Nephron progenitor cell (in vitro differentiated cells): ENCODE measurements at places on chromosomes 12 and 14.

GRCh38 chr14:50403419-50403818, 6.7 kb upstream of the CDKL1 start:
- no peak for DNase-seq

DNA sequence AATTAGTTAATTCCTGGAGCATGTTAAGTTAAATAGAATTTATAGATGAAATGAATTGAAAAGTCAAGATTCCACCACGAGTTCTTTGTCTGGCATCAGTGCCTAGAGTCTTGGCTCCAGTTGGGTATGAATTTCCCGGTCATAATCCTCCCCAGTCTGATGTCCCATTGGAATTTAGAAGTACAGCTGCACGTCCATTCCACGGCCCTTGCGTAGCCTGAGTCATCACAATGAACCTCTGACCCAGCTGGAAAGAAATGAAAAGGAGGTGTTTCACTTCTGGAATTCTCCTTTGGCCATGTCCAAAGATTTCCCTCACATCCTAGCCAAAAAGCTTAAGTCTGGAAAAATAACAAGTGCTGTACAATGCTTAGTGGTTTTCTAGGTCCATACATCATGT, 122.7 kb downstream of the KICS2 start:
- no peak for DNase-seq

GRCh38 chr14:62914025-62914424, 131.2 kb downstream of the KCNH5 start:
- DNase-seq: no peak

DNA sequence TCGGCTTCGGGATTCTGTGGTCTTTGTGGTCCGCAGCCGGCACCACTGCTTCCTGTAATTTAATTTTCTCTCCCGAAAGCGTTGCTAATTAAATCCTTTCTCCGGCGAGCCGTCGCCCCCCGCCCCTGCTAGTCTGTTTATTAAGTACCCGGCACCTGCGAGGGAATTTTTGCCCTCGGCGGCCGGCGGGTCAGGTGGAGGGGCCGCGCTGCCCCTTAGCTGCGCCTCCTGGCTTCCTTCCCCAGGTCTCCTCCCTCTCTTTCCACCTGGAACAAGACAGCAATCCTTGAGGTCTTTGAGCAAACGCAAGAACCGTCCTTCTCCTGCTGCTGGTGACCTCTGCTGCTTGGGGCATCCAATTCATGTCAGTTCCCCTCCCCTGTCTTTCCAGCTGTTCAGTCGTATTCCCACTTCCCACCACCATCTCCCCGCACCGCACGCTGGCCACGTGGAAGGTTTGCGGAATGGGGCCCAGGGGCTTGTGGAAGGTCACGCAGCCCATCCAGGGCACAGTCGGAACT, 16.2 kb downstream of the ZDHHC22 start:
- DNase-seq: no peak

DNA sequence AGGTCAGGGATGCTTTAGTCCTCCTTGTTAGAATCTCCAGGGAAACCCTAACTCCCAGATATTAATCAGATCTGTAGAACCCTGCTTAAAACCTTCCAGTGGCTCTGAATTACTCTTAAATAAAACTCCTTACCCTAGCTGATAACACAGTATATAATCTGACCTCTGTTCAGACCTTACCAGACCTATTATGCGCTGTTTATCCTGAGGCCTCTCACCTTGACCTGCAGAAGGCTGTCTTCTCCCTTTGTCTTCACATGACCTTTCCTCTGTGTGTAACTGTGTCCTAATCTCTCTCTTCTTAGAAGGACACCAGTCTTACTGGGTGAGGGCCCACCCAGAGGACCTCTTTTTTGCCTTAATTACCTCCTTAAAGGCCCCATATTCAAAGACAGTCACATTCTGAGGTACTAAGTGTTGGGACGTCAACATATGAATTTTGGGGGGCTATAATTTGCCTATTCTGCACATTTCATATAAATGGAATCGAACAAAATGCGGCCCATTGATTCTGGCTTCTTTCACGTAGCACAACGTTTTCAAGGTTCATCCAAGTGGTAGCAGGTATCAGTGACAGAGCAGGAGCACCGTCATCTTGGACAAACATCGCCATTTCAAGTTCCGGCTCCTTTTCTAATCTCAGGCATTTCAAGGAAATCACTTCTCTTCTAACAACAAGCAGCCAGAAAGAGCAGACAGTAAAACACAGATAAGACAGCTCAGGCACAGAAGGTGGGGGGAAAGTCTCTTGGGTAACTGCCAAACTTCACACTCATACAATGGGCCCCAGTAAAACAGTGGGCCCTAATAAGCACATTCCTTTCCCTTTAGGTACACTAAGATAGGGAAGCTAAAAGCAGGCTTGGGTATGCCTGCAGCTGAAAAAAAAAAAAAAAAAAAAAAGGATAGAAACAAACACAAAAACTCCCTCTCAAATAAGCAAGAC, 200.2 kb upstream of the NUDT4 start:
- no peak for DNase-seq

DNA sequence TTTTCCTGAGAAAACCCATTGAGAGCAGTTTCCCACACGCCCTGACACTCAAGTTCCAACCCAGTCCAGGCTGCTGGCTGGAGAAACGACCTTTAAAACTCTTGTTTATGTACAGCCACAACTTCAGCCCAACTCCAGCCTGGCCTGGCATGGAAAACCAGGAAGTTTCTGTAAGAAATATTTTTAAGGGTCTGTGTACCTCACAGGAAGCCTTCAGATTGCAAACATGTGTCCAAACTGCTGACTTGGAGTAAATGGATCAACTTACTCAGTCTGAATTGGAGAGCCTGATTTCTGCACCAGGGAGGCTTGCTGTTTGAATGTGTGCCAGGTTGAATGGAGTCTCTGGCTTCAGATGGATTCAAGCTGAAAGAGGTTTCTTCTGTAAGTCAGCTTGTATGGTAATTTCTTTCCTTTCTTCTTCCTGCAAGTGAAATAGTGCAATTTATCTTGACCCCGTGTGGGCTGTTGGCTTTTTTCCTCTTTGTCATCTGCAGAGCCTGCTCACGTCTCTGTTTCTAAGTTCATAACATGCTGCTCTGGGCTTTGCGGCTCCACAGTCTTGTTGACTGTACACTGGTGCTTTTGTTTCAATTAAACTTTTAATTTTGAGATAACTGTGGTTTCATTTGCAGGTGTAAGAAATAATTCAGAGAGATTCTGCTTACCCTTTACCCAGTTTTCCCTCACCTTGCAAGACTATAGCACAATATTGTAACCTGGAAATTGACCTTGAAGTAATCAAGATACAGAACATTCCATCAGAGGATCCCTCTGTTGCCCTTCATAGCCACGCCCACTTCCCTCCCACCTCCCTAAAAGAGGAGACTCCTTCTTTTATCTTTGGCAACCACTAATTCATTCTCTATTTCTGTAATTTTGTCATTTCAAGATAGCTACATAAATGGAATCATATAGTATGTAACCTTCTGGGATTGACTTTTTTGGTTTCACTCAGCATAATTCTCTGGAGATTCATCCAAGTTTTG, 109.7 kb upstream of the PRMT8 start:
- no peak for DNase-seq

DNA sequence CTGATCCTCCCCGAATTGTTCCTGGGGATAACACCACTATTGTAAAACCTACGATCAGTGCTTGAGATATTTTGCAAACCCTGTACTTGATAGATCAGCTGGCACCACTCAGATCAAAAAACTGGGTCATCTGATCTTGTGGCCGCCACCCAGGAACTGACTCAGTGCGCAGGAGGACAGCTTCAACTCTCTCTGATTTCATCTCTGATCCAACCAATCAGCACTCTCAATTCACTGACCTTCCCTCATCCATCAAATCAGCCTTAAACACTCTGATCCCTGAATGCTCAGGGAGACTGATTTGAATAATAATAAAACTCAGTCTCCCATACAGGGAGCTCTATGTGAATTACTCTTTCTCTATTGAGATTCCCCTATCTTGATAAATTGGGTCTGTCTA, 4.2 kb upstream of the XPOT start:
- no peak for DNase-seq

GRCh38 chr14:88668448-88669116, 105.7 kb downstream of the ZC3H14 start:
- no peak for DNase-seq

DNA sequence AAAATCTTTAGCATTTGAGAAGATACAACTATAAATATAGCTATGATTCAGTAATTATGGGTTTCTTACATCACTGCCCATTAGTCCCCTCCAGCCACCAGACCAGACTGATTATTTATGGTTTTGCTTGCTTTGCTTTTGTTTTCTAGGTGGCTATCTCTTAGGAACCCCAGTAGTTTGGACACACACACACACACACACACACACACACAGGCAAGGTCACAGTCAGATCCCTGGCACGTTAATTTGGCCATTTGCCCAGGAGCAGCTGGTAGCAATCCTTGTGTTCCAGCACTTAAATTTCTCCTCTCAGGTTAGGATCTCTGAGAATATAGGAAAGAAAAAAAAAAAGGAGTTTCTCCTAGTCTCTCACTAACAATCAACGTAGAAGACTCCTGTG, 90.2 kb upstream of the RESF1 start:
- no peak for DNase-seq

DNA sequence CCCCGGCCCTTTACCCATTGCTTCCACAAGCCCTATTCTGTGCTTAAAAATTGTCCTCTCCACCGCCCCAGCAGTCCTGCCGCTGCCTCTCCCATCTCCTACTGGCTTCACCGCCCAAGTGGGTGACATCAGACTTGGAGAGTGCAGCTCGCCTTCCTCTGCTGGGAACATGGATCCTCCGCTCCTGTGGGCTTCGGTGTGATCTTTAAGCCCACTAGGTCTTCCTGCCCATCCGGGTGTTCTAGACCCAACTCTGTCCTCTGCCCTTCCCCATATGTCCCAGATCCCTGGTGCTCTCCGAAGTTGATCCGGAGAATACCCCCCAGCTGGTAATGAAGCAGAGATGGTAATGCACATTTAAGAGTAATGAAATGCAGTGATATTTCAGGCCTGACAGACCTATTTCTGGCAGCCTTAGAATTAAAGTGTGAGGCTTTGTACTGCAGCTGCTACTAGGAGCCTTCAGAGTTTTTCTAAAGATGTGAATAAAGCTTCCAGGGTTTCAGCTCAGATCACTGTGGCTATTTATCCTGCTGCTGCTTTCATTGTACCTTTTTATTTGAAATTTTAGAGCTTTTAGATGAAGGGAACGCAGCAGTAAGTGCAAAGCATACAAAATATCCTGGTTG, 22.9 kb upstream of the CTDSP2 start:
- DNase-seq: no peak

- DNase-seq: no peak
Observed at GRCh38 chr12:62251609-62251958, 8.6 kb upstream of the USP15 start.

- DNase-seq: no peak
Observed at GRCh38 chr14:65096323-65097089, 5.8 kb downstream of the MAX start.

- no peak for DNase-seq
Observed at GRCh38 chr12:66405395-66405794, 103.1 kb downstream of the HELB start.

GRCh38 chr12:6213969-6214368, 13.8 kb downstream of the CD9 start:
- no peak for DNase-seq

DNA sequence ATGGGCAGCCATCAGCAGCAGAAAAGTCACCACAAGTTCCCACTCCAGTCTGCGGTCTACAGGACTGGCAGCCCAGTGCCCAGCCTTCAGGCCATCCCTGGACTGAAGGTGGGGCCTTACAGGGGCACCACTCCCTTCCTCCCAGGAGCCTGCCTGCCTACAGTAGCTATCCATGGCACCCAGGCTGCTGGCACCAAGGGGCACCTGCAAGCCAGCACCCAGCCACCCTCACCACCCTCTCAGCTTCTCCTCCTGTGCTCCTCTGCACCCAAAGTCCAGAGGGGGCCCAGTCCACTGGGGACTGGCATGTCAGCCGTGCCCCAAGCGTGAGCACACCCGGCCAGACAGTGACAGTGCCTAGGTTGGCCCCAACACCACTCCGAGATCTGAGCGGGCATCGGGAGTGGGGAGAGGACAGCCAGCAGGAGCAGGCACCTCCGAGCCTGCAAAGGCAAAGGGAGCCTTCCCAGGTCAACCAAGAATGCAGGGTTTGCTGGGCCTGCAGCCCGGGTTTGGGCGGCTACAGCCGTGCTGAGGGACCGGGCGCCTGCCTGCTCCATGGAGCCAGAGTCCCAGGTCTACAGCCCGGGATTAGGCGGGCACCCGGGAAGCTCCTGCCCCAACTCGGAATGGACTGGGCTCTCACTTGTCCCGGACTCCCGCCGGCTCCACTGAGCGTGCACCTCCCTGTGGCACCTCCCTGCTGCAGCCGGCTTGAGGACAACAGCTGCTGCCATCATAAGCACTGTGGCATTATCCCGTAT, 8.1 kb upstream of the OR6C65 start:
- DNase-seq: no peak

GRCh38 chr12:76003355-76003638, 28.3 kb downstream of the PHLDA1 start:
- no peak for DNase-seq

GRCh38 chr12:52314511-52314910, 6.7 kb downstream of the KRT83 start:
- DNase-seq: no peak

GRCh38 chr12:53044052-53044581, 5.7 kb upstream of the TNS2 start:
- no peak for DNase-seq

GRCh38 chr12:29343022-29343799, 37.8 kb downstream of the ERGIC2 start:
- DNase-seq: no peak

GRCh38 chr12:1108276-1108675, 117.3 kb downstream of the ERC1 start:
- DNase-seq: no peak

DNA sequence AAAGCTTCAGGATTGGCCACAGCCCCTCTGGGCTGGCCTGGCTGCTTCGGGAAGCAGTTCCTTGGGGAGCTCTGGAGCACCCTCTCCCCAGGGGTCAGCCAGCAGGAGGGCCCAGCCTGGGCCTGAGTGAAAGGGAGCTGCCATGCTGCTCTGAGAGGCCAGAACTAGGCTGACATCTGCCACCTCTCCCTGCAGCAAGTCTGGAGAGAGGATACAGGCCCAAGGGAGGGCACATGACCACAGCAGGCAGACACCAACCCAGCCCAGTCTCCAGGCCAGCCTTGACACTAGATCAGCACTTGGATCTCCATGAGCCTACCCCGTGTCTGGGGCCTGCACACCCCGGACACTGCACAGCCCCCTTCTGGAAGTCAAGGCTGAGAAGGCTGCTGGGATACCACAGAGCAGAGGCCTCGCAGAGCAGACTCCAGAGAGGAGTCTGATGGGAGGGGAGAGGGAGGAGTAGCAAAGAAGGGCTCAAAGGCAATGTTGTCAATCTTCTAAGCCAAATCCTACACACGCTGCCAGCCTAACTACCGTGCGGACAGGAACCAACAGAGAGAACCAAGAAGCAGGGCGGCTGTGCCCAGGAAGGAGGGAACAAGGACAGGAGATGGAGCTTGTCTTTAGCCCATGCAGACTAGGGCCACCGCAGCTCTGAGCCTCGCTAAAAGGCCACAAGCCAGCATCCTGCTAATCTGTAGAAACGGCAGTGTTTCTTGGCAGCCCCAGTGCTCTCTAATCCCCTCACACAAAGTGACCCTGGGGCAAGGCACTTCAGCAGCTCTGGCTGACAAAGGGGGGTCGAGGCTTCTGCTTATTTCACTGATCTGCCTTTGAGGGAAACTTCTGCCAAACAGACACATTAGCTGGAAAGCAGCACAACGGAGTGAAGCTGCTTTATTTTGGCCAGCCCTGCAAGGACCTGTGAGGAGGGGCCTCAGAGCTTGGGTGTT, 12.9 kb downstream of the COL2A1 start:
- DNase-seq: no peak
